ENCODE measurements at places on chromosomes 7 and 10.

- no peak for DNase-seq
Observed at GRCh38 chr10:116771101-116771958, 29.0 kb upstream of the HSPA12A start.

GRCh38 chr7:144853542-144853941 is 17.7 kb upstream of the TPK1 start:
- no peak for DNase-seq

- no peak for DNase-seq
Observed at GRCh38 chr7:51023547-51023946, 240.9 kb upstream of the GRB10 start.

GRCh38 chr7:73622909-73623797 is 1.2 kb downstream of the MLXIPL start:
- DNase-seq, result peak; percentile 51

GRCh38 chr10:58175990-58176900 is 91.4 kb downstream of the IPMK start:
- DNase-seq, result no peak

DNA sequence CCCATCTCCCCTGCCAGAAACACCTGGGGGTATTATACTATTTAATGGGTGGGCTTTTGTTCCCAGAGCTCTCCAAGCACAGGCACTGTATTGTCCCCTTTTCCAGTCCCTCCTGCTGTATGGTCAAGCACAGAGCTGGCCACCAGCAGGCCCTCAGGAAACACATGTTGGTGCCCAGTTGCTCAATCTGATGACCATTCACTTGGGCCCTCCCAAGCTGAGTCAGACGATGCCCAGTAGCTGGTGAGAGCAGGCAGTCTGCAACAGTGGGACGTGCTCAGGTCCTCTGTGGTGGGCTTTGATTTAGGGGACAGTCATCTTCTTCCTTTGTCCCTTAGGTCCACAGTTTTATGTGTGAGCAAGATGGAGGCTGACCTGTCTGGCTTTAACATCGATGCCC is 11.8 kb downstream of the SFXN2 start:
- DNase-seq, result no peak

- DNase-seq, result no peak
Observed at GRCh38 chr10:96891840-96892239, 59.7 kb downstream of the LCOR start.

DNA sequence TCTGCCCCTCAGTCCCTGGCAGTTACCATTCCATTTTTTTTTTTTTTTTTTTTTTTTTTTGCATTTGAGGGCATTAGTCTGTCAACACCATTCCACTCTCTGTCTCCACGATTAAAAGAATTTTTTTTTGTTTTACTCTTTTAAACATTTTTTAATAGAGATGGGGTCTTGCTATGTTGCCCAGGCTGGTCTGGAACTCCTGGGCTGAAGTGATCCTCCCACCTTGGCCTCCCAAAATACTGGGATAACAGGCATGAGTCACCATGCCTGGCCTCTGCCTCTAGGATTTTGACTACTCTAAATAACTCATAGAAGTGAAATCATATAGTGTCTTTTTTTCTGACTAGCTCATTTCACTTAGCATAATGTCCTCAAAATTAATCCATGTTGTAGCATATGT is 16.5 kb upstream of the CLDN3 start:
- no peak for DNase-seq

DNA sequence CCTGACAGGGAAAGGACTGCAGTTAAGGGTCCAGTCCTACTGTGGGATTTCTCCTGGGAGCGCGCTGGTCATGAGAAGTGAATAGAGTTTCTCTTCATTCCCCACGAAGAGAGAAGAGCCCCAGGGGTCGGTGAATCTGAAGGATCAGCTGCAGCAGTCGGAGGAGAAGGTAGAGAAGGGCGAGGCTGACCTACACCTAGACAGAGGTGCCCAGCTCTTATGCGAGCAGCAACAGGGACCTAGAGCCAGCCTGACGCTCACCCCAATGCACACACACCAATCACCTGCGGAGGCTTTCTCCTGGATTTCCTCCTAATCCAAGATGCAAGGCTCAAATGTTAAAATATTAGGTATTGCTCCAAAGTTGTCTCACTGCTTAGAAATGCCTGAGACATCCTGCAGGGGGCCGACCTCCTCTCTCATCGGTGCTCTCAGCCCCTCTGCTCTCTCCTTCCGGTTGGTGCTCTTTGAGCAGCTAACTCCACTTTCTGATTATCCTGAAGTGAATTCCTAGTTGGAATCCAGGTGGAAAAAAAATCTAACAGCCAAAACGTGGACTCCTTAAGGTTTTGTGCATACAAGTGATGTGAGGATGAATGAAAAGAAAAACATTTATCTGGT is 176.4 kb downstream of the AHR start:
- DNase-seq, result no peak

DNA sequence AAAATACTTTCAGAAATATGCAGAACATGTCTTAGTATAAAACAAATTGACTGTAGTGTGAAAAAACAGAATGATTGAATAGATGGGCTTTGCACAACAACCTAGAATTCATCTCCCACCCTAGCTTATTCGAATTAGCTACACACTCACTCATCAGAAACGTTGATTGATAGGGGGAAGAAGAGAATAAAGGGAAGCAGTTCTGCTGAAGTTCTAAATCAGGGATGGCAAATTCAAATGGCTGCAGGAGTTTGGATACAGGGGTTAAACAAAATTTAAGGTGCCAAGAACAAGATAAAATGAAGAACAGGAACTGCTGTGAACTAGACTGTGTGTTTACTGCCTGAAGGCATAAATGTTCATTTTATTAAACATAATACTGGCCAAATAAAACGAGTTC is 9.0 kb downstream of the CD36 start:
- DNase-seq, result no peak

GRCh38 chr7:156842740-156843140 is 50.2 kb downstream of the LMBR1 start:
- no peak for DNase-seq

DNA sequence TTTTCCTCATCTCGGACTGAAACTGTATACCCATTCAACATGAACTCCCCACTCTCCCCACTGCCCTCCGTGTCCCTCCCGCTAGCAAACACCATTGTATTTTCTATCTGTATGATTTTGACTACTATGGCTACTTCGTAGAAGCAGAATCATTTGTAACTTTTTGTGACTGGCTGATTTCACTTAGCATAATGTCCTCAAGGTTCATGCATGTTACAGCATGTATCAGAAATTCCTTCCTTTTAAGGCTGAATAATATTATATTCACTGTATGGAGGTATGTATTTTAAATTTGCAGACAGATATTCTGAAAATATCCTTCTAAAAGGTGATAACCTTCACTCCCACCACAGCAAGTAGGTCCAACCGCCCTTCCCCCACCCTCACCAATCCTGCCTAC is 42.9 kb upstream of the MMD2 start:
- DNase-seq, result no peak

DNA sequence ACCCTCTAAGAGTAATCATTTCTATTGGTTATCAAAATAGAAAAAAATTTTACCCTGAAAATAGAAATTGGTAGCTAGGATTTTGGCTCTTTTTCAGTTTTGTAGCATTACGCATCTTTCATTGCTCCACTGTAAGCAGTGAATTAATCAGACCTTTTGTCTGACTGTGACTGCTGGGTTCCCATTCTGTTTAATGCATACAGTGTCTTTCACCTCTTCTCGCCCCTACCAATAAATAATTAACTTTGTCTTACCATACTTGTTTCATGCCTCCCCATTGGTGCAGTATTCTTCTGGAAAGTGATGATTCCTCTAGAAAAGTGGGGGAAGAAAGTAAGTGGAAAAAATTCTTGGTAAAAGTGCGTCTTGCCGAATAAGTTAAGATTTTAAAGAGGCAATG is 73.2 kb downstream of the AP3M1 start:
- no peak for DNase-seq

Measured in MV-4-11 (cell line).